ENCODE measurements at places on chromosomes 6 and 20.

DNA sequence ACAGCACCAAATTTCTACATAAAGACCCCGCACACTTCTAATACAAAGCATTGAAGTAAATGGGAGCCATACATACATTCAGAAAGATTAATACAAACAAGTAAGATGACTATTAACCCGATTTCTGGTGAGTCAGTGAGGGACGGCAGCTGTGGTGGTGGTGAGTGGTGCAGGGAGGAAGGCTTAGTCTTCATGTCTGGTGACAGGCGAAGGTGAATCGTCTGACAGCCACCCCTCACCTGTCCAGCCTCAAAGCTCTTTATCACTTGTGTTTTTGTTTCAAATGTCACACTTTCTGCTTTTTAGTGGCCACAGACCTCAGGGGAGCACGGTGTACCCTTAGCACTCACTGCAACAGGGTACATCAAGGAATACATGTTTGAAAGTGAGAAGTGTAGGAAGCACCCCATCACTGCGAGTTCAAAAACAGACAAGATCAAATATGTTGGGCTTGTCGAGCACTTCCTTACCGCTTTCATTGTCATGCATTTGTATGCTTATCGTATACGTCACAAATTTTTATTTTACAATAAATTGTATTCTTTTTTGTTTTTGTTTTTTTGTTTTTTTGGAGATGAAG lies 63.5 kb downstream of the IRF4 start:
- DNase-seq: no peak

- DNase-seq: no peak
Observed at GRCh38 chr6:52491203-52492069, 71.3 kb downstream of the EFHC1 start.

DNA sequence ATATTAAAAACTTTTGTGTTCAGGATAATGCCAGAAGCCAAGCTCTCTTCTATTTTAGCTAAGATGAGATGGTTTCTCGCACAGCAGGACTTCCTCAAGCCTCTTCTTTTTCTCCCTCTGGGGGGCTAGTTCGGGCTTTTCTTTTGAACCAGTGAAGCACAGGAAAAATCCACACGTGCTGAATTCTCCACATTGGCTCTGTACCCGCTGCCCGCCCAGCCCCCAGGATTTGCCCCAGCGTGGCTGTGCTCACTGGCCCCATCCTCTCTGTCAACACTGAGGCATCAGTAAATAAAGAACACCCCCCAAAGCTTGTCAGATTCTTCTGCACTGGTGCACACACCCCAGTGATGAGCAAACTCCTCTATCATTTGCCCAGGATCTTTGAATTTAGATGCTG lies 232.8 kb downstream of the ZNF217 start:
- no peak for DNase-seq

DNA sequence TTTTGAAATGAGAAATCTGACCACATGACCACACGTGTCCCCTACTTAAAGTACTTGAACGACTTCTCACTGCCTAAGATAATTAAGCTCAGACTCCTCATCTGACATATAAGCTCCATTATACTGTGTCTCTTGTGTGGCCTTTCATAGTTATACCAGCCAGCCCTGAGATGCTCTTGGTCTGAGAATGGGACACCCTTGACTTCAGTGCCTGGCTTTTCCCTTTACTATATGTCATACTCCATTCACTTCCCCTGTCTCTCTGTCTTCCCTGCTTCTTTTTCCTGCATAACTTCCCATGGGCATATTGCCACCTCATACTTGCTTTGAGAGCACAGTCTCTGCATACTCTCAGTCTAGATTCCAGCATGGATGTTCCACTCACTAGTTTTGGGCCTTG lies 53.4 kb upstream of the TINAG start:
- DNase-seq: no peak

GRCh38 chr20:55090286-55090685 lies 614.9 kb downstream of the DOK5 start:
- DNase-seq: no peak

GRCh38 chr6:89817481-89817880 lies 2.1 kb downstream of the MDN1 start:
- no peak for DNase-seq

DNA sequence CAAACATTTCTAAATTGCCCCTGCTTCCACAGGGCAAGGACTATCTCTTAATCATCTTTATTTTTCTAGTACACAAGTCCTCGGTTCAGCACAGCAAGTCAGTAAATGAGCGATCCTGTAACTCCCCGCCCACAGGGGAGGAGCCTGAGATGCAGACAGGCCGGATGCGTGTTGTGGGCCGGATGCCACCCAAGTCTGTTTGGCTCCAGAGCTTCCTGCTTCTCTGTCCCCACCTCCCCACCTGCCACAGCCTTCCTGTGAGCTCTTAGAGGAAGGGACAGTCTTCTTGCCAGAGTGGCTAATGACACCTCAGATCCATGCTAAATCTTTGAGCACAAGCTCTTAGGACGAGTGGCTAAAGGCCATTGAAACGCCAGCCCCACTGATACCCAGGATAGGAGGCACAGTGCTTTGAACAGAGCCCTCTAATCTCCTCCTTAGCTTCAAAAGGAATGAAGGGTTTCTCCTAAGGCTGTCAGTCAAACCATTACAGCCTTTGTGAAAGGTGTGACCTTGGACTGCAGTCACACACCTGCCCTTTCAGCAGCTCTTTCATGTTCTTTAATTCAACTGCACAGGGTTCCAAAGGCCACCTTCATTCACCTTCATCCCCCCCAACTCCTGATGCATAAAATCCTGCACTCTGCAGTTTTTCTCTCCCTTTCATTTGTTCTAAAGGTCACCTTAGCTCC lies 264.3 kb downstream of the TFAP2C start:
- no peak for DNase-seq

DNA sequence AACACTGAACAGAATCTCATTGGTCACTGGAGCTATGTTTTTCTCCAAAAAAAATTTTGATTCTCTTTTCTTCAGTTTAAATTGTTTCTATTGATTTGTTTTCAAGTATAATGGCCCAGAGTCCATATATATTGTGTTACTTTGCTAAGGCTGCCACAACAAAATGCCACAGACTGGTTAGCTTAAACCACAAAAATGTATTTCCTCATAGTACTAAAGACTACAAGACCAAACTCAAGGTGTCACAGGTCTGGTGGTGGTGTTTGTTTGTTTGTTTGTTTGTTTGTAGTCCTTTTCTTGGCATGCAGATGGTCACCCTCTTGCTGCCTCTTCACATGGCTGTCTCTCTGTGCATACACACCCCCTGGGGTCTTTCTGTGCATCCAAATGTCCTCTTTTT lies 34.0 kb downstream of the BMP5 start:
- DNase-seq: no peak

DNA sequence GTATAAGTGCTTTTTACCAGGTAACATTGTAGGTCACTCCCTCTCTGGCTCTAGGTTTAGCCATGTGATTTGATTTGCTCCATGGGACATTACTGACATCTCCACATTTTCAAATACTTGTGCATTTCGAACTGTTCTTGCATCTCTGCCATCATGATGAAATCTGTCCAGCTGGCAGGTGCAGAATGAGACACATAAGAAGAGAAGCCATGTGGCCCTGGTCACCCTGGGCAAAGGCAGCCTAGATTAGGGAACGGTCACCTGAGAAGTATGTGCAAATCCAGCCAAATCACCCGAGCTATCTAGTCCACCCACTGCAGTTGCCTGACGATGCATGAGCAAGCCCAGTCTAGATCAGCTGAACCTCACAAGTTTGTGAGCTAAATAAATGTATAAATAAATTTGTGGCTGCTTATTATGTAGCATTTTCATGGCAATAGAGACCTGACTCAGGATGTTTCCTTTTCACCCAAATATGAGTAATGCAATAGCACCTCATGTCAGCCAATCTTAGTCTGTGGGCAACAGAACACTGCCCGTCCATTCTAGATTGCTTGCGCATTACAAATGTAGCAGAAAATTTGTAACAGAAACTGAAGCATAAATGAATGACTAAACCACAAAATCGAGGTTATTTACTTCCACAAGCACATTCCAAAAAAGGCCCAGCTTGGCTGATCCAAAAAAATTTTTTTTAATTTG lies 115.2 kb downstream of the PAK5 start:
- DNase-seq: no peak

GRCh38 chr6:168278904-168279303 lies 40.7 kb downstream of the DACT2 start:
- DNase-seq: no peak

DNA sequence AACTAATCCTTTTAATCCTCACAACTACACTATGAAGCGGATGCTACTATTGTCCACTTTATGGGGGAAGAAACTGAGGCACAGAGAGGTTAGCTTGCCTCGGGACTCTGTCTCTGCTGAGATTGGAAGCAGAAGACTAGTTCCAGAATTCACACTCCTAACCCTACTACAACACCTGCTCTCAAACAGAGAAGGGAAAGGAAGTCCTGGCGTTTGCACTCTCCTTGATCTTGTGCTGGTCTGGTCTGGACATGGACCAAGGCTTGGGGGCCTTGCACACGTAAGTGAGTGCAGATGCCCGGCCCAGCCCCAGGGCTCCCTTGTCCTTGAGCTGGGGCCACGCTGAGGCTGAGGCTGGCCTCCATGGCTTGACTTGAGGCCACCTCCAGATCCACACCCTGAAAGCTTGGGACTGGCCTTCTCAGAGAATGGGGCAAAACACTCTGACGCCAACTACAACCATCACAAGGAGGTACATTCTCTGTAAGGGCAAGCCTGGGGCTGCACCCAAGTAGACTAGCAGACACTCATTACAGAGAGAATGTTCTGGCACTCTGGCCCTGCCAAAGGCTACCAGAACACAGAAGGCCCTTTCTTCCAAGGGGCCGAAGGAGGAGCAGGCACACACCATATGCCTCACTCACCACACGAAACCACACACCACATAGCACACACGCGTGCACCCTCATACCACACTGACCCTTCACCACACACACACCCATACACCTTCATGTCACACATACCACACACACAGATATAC lies 33.3 kb upstream of the EZR start:
- DNase-seq: no peak

GRCh38 chr20:11302436-11302835 lies 615.3 kb upstream of the BTBD3 start:
- DNase-seq: no peak

DNA sequence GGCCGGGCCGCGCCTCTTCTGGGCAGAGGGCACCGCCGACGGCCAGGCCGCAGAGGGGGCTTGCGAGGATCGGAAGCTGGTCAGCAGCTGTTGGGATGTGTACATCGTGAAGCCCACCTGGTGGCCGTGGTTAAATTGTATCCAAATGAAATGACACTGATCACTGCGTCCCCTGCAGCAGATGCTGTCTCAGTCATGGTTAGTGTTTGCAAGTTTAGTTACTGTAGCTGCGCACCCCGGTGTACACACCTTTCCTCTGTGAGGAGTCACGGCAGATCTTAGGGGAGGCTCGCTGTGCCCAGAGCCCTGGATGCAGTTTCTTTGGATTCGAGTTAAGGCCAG lies 653 bp downstream of the NAA20 start:
- no peak for DNase-seq

- no peak for DNase-seq
Observed at GRCh38 chr6:35190306-35190705, 23.4 kb upstream of the SCUBE3 start.

DNA sequence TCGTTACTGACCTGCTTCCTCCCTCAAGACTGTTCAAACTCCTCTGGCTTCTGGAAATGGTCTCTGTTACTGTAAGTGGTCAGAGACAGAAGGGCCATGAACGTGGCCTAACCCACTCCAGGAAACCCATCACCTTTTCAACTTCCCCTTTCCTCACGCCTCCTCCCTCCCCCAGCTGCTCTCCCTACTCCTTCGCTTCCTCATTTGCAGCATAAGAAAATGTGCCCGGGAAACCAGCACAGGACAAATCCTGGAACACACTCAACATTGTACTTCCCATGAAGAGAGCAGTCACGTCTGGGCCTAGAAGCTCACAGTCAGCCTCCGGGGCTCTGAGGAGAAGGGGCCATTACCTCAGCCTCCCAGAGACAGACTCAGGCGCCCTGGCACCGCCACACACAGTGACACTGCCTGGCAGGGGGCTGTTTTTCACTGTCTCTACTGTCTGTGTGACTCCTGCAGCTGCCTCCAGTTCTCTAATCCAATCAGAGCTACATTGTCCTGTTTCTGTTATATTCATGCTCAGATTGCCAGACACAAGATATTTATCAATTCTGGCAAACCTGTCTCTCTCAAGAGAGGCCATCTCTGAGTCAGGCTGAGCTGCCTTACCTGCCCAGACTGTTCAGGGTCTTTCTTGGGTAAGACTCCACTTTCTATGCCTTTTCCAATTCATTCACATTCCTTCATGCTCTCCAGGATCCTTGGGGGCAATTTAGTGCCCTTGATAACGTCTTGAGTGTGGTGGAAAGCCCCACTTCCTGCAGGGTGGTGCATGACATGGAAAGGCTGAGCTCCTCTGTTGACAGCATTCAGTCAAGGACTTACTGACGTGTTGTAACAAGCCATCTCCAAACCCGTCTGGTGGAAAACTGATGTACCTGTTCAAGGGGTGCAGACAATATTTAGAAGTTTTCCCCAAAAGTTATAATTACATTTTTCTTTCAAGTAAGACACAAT lies 242.2 kb downstream of the HIVEP2 start:
- no peak for DNase-seq

- no peak for DNase-seq
Observed at GRCh38 chr6:16769131-16769985, 8.1 kb upstream of the ATXN1 start.

DNA sequence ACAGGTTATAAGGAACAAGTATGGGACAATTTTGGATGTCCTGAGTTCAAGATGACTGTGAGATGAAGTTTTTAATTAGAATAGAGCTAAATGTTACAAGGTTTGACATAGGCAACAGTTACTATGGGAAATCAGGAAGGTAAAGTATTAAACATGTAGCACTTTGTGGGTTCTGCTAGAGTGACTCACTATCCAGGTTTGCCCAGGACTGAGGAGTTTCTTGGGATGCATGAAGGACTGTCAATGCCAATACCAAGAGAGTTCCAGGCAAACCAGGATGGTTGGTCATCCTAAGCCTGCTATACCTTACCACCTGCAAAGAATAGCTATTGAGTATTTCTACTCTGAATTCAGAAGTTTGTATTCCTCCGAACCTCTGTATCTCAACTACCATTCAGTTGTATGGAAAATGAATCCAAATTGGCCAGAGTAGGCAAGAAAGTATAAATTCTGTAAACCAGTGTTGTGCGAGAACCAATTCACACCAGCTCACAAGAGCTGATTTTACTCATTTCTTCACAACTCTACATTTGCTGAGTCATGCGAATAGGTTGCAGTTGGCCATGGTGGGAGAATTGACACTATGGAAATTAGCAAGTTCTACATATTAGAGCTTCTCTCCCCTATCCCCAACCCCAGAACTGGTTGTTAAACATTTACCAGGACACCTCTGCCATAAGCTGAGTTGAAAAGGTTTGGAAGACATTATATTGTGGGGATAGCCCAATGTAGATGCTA lies 449.5 kb downstream of the PLCB1 start:
- no peak for DNase-seq

DNA sequence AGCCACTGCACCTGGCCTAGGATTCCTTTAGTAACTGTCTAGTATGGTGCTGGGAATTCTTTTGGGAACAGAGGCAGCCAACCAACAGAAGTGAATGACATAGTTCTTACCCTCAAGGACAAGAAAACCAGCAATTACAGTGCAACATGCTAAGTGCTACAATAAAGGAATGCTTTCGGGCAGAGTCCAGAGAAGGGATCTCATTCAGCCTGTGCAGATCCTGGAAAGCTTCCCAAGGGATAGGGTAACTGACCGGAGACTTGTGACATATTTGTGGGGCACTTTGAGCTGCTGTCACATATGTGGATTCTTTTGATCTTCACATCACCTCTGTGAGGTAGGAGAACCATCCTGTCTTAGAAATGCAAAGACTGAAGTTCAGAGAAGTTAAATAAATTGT lies 46.8 kb downstream of the C6orf15 start:
- DNase-seq: no peak

GRCh38 chr20:49032455-49032854 lies 13.7 kb upstream of the CSE1L start:
- no peak for DNase-seq

All from cortex of kidney (tissue), 1 donor.